Inflammatory macrophage treated with lipopolysaccharide for 1 hour (primary cell): ENCODE measurements at places on chromosomes 6 and 20.
A peak's percentile ranks its signal among the peaks of the same experiment; 100 is the strongest.

DNA sequence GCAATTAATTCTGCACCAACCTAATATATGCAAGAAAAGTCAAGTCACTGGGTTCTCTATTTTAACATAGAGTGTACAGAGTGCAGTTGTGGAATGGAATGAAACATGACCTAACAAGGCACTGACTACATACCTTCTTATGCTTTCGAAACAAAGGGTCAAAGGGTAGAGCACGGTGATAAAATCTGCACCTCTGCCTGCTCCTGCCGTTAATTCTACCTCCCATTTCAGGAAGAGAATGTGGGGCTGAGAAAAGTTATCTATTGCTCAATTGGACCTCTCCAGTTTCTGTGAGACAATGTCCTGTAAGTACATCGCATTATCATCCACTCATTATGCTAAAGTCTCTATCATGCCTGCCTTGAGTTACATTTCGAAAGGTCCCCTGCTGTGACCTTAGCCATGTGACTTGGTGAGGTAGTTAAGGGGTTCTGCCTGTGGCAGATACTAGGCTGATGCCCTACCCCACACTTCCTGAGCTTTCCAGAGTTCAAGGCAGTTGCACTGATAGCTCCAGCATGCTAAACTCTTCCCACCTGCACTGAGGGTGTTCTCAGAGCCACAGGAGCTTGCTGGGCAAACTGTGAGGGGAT, 14.0 kb upstream of the MOCS1 start:
- DNase-seq: no peak

DNA sequence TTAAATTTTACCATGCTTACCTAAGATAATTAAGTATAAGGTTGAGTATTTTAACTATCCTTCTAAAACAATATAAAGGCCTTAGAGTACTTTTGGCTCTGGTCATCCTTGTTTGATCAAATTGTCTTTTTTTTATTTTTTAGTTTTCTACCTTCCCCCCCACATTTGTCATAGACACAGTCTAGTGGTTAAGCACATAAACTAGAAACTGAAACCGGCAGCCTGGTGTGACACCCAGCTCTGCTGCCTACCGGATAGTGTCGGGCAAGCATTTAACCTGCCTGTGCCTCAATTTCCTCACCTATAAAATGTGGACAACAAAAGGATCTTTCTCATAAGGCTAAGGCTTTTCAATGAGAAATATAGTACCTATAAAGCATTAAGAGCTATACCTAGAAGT, 21.6 kb upstream of the TULP4 start:
- DNase-seq: no peak

DNA sequence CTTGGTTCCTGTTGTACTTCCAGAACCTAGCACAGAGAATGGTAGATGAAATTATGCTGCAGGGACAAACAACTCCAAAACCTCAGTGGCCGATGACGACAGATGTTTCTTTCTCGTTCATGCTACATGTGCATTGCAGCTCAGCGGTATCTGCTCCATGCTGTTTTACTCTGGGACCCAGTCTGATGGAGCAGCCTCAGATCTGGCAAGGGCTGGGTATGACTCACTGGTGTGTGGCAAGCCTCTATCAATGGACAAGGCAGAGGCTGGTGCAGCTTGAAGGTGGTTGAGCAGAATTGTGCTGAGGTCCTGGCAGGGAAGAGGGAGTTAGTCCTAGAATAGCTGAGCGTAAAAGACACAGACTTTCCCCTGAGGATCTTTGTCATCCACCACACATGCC, 10.3 kb upstream of the BLCAP start:
- DNase-seq: peak; percentile 31

GRCh38 chr6:112187736-112188135, 66.6 kb downstream of the LAMA4 start:
- no peak for DNase-seq

DNA sequence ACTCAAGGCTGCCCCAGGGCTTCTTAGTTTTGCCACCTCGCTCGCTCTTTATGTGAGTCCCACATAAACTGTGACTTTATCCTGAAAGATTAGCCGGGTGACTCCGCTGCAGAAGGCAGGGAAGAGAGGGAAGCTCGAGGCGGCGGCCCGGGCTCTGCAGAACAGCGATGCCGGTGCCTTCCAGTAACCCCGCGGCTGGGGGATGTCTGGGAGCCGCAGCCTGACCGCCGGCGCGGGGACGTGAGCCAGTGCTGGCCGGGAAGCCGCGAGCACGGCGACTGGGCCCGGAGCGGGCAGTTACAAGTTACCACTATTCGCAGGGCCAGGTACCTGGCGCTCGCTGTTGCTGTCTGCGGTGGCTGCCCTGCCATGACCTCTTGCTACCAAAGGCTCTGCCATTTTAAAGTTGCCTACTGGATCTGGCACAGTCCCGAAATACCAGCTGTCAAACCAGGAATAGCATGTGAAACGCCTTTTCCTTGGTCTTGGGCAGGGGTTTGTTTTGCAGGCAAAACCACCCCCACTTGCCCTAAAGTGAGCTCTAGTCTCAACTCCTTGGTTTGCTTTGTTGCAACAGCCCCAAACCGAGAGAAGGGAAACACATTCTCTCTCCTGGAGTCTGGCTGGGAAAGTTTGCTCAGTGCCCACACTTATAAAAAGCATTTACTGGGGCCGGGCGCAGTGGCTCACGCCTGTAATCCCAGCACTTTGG, 124.0 kb upstream of the SLC2A12 start:
- DNase-seq: peak; percentile 65

- DNase-seq: no peak
These were observed 400.2 kb downstream of the QKI start for GRCh38 chr6:163814494-163815364.

DNA sequence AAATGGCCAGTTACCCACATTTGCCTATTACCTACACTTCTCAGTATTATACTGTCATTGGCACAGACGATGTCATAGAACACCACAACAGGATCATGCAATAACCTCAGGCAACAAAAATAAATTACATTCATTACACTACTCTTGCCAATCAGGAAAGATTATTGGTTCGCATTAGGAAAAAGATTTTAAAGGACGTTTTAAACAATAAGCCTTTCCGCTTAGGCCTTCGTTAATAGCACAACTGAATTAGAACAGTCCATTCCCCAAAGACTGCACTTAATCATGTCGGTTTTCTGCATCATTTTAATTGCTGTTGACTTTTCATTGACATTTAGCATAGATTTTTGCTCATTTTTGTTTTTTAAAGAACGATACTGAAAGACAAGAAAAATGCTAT, 912 bp upstream of the SENP6 start:
- no peak for DNase-seq

DNA sequence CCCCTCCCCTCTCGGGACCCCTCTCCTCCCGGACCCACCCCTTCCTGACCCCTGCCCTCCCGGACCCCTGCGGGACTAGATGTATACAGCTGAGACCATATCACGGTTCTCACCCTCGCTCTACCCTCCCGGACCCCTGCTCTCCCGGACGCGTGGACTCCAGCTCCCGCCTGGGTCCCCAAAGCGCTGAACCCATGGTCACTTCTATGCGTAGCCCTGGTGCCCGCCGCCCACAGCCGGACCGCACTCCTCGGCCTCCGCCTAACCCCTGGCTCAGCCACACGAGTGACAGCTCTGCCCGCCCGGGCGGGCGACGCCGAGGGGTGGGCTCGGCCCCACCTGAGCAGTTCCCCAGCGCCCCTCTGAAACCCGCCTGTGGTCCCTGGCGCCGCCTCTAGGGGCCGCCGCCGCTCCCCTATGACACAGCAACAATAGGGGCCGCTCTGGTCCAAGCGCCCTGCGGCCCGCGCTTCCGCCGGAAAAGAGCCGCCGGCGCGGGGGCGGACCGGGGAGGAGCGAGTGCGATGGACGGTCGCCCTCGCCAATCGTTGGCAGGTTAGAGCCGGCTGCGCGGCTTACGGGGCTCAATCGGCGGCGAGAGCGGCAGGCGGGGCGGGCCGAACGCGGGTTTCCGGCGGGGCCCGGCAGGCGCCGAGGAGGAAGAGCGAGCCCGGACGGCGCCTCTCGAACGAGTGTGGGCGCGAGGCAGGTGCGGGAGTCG, at the start of gene ADRM1:
TSS of gene ADRM1 (plus strand) at position 657 of the 721 bp plus-strand sequence. CDS start 572 bp downstream, outside the sequence.
- peak; percentile 96 for DNase-seq

DNA sequence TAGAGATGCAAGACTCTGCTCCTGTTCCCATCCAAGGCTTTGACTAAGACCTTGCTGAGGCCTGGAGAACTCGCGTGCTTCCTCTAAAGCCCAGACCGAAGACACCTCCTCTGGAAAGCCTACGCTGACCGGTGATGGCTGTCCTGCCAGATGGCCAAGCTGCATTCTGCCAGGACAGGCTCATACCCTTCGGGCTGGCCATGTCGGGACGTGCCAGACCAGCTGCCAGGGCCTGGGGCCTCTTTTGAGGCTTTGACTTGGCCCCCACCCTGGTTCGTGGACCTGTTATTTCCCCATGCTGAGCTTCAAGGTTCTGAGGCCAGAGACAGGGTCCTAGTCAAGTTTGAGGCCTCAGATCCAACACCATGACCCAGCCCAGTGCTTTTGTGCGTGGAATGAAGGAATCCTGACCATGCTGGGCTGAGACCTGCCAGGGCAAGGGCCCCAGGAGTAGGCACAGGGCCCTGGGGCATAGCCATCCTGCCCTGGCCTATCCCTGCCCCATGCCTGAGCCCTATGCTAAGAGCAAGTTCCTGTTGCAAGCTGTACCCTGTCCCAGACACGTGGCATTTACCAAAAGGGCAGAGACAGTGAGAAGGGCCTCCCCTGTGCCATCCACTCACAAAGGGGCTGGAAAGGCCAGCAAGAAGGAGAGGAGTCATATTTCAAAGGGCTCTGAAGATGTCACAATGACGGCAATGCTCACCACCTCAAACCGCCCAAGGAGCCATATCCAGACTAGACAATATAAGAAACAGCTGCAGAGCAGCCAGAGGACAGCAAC, 42.8 kb downstream of the MRPL14 start:
- no peak for DNase-seq

- no peak for DNase-seq
These were observed 2.7 kb downstream of the BMP2 start for GRCh38 chr20:6769903-6770785.

DNA sequence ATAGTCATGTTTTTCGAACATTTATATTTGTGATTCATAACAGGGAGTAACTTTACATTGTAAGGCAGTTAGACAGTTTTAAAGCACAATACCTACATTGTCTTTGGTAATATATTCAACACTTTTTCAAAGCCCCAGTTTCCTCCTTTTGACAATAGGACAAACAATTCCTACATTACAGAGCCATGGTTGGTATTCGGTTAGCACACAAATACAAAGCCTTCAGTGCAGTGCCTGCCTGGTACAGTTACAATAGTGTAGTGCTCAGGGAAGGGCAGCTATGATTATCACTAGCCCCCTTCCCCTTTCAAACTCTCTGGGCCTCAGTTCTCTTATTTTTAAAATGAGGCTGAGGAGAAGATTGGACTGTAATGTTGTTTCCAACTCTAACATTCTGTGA, 207.8 kb downstream of the TPBG start:
- no peak for DNase-seq

GRCh38 chr6:110543106-110543505, 66.7 kb upstream of the SLC22A16 start:
- DNase-seq: no peak

DNA sequence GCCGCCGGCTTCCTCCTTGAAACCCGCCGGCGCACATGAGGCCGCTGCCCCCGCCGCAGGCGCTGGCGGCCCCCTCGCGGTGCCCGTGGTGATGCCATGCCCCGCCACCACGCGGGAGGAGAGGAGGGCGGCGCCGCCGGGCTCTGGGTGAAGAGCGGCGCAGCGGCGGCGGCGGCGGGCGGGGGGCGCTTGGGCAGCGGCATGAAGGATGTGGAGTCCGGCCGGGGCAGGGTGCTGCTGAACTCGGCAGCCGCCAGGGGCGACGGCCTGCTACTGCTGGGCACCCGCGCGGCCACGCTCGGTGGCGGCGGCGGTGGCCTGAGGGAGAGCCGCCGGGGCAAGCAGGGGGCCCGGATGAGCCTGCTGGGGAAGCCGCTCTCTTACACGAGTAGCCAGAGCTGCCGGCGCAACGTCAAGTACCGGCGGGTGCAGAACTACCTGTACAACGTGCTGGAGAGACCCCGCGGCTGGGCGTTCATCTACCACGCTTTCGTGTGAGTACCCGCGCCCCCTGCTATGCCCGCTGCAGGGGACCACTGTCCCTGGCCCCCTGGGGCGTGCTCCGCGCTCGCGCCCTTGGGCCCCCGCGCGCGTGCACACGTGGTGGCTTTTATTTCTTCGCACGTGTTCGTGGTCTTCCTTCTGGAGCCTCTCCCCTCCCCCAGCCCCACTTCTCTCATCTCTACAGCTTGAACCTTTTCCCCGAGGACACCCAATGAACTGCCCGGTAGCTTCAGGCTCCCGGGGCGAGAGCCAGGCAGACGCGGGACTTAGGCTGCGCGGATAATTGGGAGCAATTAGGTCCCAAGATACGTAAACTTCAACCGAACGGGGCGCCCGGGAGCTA, 453 bp downstream of the KCNQ5 start:
- DNase-seq: no peak

GRCh38 chr6:42960243-42961019, at the start of gene GNMT:
TSS of gene GNMT (plus strand) at chr6:42960754. CDS start at chr6:42960768, 14 bp downstream.
- DNase-seq: no peak

GRCh38 chr6:31272436-31272835, 544 bp upstream of the HLA-C start:
- peak; percentile 19 for DNase-seq

DNA sequence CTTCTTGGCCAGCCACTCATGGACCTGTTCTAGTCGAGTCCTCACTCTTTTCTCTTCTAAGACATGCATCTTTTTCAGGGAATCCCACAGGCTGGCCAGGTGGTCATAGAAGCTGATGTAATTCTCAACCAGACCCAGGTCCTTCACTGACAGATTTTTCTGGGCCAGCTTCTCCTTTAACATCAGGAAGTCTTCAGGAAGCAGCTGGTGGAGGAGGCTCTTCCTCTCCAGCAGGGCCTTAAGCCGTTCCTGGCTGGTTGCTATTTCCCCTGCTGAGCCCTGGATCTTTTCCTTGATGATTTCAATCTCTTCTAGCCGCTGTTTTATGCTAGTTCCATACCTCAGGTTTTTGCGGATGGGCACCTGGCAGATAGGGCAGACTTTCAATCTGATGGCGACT, 28.6 kb downstream of the DDX27 start:
- no peak for DNase-seq

DNA sequence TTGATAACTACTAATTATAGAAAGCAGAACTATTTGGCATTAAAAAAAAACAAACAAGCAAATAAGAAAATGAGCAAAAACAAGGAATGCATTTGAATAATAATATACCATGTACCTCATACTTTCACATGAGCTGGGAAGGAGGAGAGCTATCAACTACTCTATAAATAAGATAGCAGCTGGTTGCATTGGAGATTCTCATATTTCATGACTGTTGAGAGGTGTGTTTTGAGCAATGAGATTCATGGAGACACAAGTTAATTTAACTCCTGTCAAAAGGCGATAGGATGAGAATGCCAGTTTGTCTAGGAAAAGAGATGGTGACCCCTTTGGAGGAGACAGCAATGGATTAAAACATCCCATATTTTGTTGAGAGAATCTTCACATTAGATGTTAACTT, 348.8 kb upstream of the SPTLC3 start:
- no peak for DNase-seq

GRCh38 chr6:38843798-38844197, 128.7 kb downstream of the DNAH8 start:
- DNase-seq: no peak
